ENCODE measurements at places on chromosomes 16 and 17.

GRCh38 chr16:79422064-79422463 is 178.5 kb downstream of the MAF start:
- no peak for DNase-seq

GRCh38 chr17:61443475-61443882 is 8.7 kb upstream of the TBX4 start:
- no peak for DNase-seq

DNA sequence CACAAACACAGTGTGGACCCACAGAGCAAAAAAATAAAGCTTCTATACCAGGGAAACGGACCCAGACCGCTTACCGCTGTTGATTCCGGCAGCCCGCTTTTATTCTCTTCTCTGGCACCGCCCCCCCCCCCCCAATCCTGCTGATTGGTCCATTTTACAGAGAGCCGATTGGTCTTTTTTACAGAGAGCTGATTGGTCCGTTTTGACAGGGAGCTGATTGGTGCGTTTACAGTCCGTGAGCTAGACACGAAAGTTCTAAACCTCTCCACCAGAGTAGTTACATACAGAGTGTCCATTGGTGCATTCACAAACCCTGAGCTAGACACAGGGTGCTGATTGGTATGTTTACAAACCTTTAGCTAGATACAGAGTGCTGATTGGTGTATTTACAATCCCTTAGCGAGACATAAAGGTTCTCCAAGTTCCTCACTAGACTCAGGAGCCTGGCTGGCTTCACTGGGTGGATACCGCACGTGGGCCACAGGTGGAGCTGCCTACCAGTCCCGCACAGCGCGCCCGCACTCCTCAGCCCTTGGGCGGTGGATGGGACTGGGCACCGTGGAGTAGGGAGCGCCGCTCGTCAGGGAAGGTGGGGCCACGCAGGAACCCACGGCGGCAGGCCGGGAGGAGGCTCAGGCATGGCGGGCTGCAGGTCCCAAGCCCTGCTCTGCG is 92.4 kb downstream of the HAPSTR1 start:
- no peak for DNase-seq

- no peak for DNase-seq
Measured at GRCh38 chr16:89018282-89019158, 41.5 kb upstream of the CBFA2T3 start.

DNA sequence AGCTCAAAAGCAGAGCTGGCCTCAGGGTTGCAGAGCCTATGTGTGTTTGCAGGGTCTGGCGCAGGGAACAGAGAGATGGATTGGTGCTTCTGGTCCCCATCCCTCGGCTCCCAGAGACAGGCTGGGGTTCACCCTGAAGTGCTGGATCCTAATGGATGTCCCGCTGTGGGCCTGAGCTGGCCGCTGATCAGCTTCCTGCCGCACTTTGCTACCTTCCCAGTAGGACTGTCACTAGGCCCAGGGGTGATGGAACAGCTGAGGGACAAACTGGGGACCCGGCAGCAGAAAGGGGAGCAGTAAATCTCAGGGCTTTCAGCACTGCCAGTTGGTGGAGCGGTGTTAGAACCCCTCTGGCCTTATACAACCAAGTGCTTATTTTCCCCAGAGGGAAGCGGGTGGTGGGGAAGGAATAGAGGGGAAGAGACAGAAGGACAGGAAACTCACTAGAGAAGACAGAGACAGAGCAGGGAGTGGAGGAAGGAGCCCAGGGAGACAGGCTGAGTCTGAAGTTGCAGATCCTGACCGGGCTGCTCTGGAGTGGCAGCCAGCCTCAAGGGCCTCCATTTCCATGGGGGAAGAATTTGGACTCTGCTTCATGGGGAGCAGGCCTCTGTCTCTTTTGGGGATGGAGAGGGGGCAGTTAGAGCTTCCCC is 78.6 kb downstream of the MRM1 start:
- no peak for DNase-seq

DNA sequence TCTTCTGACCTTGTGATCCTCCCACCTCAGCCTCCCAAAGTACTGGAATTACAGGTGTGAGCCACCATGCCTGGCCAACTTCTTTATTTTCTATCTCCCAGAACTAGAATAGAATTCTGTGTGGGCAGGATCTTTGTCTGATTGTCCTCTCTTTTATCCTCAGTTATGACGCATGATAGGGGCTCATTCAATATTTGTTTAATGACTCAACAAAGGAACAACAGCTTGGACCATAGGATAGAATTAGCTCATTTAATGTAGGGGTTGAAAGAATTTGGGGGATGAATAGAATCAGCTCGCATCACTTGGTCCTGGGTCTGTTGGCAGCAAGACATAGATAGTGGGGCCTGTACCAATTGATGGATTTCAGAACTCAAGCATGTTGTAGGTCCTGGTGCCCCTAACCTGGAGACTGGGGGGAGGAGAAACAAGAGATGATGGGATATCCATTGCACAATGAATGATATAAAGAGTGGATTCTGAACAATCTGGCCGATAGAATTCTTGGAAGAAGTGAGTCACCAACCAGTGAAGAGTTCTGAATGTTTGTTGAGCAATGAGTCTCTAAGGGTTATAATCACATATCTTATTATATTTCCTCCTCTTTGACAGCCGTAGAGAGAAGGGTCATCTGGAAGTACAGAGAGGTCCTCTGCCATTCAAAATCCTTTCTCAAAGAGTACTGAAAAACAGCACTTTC is 250.2 kb downstream of the HS3ST4 start:
- DNase-seq, result no peak
